ENCODE measurements at places on chromosomes 5 and 9.

DNA sequence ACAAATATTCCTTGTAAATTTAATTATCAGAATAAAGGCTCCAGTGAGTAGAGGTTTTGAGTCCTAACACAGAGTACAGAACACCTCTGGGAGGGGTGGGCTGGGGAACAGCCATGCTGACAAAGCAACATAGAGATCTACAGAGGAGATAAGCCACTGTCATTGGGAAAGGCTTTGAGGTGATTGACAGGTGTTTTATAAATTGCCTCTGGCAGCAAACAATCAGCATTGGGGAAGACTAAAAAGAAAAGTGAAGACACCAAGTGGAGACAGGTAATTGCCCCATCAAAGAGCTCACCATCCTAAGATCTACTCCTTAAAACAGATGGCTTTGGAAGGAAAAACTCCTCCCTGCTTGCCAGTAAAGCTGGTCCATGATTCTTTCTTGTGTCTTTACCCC lies 189.7 kb upstream of the TLE4 start:
- no peak for DNase-seq

DNA sequence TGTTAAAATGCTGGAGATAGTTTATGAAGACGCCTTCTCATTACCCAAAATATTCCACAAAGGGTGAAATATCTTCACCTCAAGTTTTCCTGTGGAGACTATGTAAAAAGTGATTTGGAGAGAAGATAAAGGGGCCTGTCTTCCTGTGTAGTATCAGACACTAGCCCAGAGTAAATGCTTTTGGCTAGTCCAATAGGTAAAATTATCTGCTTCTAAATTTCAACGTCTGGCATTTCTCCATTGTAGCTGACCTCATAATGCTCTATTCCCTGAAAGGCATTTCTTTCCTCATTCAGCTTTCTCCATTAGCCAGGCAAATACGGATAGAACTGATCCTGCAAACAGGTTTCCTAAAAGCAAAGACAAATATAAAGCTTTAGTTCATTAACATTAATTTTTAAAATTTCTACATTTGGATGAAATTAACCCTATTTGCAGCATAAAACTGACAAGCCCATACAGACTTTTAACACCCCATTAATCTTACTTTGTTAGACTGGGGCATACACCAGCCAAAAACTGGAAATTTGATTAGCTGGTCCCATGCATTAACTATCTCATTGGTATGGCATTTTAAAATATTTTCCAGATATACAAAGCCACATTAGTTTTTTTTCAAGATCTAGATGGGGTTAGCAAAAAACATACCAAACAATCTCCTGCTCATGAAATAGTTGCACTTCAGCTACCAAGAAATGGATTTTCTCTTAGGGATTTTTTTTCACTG lies 548.8 kb downstream of the EFNA5 start:
- no peak for DNase-seq

- DNase-seq: no peak
Measured at GRCh38 chr5:88142636-88142885, 126.1 kb downstream of the TMEM161B start.

GRCh38 chr5:92041911-92042660 lies 659.0 kb upstream of the ARRDC3 start:
- no peak for DNase-seq

- DNase-seq: no peak
Measured at GRCh38 chr9:17031546-17031945, 103.3 kb upstream of the CNTLN start.

GRCh38 chr5:42691413-42691937 lies 65.1 kb upstream of the CCDC152 start:
- DNase-seq: no peak

- no peak for DNase-seq
Measured at GRCh38 chr9:5994493-5994892, 20.9 kb downstream of the RANBP6 start.

- DNase-seq: no peak
Measured at GRCh38 chr5:33984671-33985124, at the start of gene SLC45A2. Gene SLC45A2 (minus strand): TSS chr5:33984693. CDS start chr5:33984583, 110 bp downstream.

DNA sequence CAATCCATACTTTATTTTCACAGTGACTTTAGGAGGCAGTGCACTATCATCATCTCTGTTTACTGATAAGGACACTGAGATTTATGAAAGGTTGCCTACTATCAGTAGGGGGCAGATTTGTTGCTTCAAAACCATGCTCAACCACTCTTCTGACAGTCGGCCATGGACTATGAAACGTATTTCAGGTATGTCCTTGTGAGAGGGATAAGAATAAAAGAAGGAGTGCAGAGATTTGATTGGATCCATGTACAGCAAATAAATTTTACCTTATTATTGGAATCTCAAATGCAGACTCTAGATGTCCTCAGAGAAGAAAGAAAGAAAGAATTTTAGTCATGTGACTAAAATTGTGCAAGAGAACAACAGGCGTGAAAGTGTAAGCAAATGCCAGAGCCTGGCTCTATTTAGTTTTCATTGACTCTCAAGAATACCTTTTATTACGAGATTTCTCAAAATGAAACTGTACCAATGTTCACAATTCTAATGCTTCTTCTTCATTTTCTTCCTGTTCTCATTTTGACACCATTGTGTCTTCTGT lies 296.6 kb upstream of the RASA1 start:
- no peak for DNase-seq

- no peak for DNase-seq
Measured at GRCh38 chr5:140391312-140391711, 10.3 kb upstream of the ANKHD1 start.

DNA sequence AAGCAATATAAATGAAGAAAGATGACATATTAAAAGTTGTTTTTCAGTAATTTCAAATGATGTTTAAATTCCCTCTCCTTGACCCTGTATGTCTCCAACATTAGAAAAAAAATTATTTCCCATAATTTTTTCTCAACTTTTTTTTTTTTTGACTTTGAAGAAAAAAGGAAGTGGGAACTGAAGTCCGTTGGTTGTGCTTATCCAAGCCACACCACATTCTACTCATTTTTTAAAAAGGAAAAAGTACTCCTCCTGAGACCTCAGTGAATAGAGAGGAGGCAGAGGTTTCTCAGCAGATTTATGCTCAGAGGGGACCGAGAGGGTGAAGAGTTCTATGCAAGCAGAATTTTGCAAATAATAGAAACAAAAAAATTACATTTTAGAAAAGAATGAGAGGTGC lies 123.3 kb downstream of the PCSK5 start:
- no peak for DNase-seq

- DNase-seq: no peak
Measured at GRCh38 chr5:27158775-27159174, 120.4 kb upstream of the CDH9 start.

- DNase-seq: no peak
Measured at GRCh38 chr5:181205761-181206649, 1.0 kb upstream of the TRIM7 start.

GRCh38 chr9:130185017-130185416 lies 12.8 kb downstream of the NCS1 start:
- DNase-seq: no peak

DNA sequence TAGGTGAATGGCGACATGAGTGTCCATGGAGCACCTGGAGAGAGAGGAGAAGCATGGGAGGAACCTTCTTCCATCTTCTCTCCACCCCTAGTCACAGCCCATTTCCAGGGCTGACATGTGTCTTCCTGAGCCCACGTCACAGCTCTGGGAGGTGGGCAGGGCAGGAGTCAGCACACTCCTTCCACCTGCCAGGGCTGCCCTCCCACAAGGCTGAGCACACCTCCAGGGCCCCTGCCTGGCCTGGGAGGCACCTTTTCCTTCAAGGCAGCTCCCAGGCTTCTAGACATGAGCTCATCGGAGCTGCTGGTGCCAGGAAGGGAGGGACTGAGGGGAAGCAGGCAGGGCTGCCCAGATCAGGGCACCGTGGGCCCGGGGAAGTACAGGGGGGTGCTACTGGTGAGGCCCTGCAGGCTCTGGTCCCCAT lies 13.6 kb upstream of the SYNPO start:
- no peak for DNase-seq

- DNase-seq: no peak
Measured at GRCh38 chr9:93920131-93920800, 34.9 kb downstream of the BARX1 start.

DNA sequence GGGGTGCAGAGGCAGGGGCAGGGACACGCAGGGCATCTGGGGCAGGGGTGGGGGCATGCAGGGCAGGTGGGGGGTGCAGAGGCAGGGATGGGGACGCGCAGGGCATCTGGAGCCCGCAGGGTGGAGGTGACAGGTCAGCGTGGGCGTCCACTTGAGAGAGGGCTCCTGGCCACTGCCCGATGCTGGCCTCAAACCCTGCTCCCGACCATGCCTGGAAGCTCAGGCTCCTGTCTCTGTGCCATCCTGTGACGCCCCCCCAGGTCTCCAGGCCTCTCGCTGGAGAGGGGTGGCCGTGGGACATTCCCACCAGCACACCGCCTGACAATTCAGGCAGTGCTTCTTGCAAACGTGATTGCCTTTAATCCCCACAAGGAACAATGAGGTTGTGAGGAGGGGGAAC lies 33.0 kb downstream of the ZDHHC11B start:
- no peak for DNase-seq

DNA sequence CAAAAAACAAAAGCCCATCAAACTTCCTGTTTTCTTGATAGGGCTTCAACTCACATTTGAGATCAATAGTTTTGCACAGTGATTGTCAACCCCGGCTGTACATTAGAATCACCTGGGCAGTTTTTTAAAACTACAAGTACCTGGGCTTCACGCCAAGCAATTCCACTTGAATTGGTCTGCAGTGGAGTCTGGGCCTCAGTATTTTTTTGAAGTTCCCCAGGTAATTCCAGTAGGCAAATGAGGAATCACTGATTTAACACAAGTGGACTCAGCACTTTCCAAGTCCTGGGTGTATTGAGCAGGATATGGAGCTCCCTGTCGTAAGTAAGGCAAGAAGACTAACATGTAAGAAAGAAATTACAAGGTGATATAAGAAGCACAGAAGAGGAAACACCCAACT lies 14.8 kb upstream of the SMIM15 start:
- DNase-seq: no peak

DNA sequence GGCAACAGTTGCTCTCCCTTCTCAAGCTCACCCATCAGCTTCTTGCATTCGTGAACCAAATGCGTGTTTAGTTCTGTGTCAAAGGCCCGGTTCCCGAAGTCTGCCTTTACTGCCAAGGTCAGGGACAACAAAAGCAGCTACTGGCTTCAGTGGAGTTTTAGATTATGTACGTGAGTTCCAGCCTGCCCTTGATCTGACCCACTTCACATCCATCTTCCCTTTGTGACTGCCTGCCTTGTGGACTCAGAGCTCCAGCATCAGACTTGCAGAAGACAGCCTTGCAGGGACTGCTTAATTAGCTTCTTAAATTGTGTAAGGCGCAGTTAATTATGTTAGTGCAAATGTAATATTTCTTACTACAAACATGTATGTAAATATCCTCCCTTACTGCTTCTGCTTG lies 774.7 kb upstream of the EDIL3 start:
- no peak for DNase-seq

Measured in stimulated activated CD4-positive, alpha-beta T cell treated with anti-CD3 and anti-CD28 coated beads, Interleukin-12 subunit alpha, Interleukin-12 subunit beta, amount 100 ng/mL, for 48 hours (primary cell).